WTC11 (cell line): ENCODE measurements at places on chromosomes 7 and 10.
A peak's percentile ranks its signal among the peaks of the same experiment; 100 is the strongest.

- H3K36me3 ChIP-seq: no peaks in the 10 kb centered on the region
- no peak for DNase-seq
- no peak overlapping the region for H3K27ac ChIP-seq
- no peak overlapping the region for H3K4me3 ChIP-seq
These were observed 26.2 kb downstream of the PAPOLB start for GRCh38 chr7:4835398-4836205.

DNA sequence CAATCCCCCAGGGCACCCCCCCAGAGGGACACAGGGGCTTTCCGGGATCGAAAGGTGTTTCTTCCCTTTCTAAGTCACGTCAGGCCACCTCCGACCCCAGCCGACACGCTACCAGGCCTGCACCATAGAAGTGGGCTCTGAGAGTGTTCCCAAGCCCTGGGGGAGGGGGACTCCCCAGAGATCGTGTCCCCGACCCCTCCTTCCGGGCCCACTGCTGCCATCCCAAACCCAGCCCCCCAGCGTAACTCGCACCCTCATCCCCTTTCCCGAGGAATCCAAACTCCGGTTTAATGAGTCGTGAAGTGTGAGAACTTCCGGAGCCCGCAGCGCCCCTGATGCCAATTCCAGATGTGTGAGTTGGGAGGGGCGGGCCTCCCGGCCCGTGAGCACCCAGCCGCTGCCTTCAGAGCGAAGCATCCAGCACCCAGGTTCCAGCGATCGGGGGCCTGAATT lies 11.3 kb downstream of the UNCX start:
- H3K27ac ChIP-seq: no peak overlapping the region
- no peak for DNase-seq
- 0 out of 2 replicates have a peak, but pooled peaks cover 3% of the 10 kb centered on the region for H3K36me3 ChIP-seq
- peaks cover 38% of the 10 kb centered on the region for H3K4me1 ChIP-seq
- no peak overlapping the region; the same call in 1 of the 2 replicates for H3K4me3 ChIP-seq

DNA sequence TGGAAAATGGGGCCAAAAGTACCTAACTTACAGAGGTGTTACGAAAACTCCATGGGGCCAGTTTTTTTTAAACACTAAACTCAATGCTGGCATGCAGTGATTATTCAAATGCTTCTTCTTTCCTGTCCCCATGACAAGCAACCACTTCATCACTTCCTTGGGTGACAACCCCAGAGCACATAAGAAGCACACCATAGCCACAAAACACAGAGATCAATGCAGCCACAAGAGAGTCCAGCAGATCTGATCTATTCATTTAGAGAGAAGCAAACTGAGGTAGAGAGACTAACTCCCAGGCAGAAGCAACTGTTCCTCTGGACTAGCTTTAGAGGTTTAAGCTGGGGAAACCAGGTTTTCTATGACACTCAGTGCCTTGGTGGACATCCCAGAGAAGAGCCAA lies 180.0 kb downstream of the GRID1 start:
- no peak overlapping the region for H3K27ac ChIP-seq
- no peak overlapping the region for H3K4me3 ChIP-seq
- H3K27me3 ChIP-seq: no peaks in the 10 kb centered on the region
- H3K4me1 ChIP-seq: no peaks in the 10 kb centered on the region

GRCh38 chr7:151187409-151188251 lies 580 bp upstream of the ASB10 start:
- no peaks in the 10 kb centered on the region for H3K36me3 ChIP-seq
- H3K4me1 ChIP-seq: no peaks in the 10 kb centered on the region
- H3K27ac ChIP-seq: no peak overlapping the region
- DNase-seq: no peak
- H3K4me3 ChIP-seq: no peak overlapping the region
- H3K27me3 ChIP-seq: no peaks in the 10 kb centered on the region; the same call in 1 of the 2 replicates

GRCh38 chr7:41867639-41868280 lies 164.9 kb upstream of the INHBA start:
- H3K36me3 ChIP-seq: peaks cover 21% of the 10 kb centered on the region
- H3K27me3 ChIP-seq: no peaks in the 10 kb centered on the region; the same call in 1 of the 2 replicates
- H3K27ac ChIP-seq: no peak overlapping the region

DNA sequence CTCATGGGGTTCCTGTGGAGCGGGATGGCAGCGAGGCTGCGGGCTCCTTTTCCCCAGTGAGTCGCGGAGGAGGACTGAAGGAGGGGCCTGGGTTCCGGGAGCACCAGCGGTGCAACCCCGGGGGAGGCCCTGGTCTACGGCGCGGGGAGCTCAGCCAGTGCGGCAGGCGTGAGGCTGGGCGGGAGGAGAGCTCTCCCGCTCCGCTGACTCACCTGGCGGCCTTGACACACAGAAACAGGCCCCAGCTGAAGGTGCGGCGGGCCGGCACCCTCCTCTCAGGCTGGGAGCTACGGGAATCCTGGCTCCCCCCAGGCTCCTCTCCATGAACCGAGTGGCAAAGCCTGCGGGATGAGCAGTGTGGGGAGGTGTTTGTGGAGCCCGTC lies 6.8 kb upstream of the NOM1 start:
- H3K36me3 ChIP-seq: peaks cover 9% of the 10 kb centered on the region
- H3K27ac ChIP-seq: no peak overlapping the region
- peaks cover 21% of the 10 kb centered on the region for H3K27me3 ChIP-seq

GRCh38 chr7:111076205-111076604 lies 14.7 kb upstream of the LRRN3 start:
- DNase-seq: no peak
- no peaks in the 10 kb centered on the region for H3K36me3 ChIP-seq
- H3K27me3 ChIP-seq: no peaks in the 10 kb centered on the region
- H3K4me1 ChIP-seq: peaks cover 40% of the 10 kb centered on the region
- H3K27ac ChIP-seq: no peak overlapping the region

DNA sequence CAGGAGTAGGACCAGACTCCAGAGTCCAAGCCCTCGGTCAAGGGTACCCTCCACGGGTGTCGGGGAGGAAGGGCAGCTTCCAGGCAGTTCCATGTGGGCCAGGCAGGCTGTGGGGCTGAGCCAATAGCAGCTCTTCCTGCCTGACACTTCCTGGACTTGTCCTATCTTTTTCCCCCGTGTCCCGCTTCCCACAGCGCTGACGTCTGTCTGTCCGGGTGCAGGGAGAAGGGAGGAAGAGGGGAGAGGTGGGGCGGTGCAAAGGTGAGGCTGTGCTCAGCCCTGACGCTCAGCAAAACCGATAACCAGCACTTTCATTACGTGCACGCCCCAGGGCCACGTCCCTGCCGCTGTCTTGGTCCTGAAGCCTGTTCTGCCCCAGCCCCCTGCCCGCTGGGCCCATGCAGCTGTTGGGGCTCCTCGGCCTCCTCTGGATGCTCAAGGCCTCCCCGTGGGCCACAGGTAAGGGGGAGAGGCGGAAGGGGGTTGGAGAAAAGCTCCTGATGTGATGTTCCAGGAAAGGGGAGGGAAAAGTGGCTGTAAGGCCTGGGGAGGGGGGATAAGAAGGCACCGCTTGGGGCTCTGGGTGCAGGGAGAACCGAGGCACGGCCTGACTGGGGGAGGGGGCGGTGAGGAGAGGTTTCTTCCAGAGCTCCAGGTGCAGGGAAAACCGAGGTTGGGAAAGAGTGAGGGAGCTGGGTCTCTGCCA lies at the start of gene MUC3A:
MUC3A (plus strand) TSS at position 308 of the 706 bp plus-strand sequence; CDS start at position 399, 91 bp downstream.
- peak; percentile 46 for DNase-seq
- H3K27ac ChIP-seq: no peak within 1 kb of the TSS
- H3K36me3 ChIP-seq: peaks cover 5% of the 10 kb centered on the region
- H3K4me3 ChIP-seq: peak within 1 kb of the TSS; percentile 18; the same call in 1 of the 2 replicates
- no peaks in the 10 kb centered on the region; the same call in 1 of the 2 replicates for H3K27me3 ChIP-seq

GRCh38 chr10:44384601-44385025 lies 284 bp downstream of the CXCL12 start:
- no peak overlapping the region for H3K27ac ChIP-seq
- peak overlapping the region; percentile 82 for H3K4me3 ChIP-seq
- peaks cover 25% of the 10 kb centered on the region for H3K27me3 ChIP-seq
- peak; percentile 47 for DNase-seq
- peaks cover 46% of the 10 kb centered on the region for H3K4me1 ChIP-seq

DNA sequence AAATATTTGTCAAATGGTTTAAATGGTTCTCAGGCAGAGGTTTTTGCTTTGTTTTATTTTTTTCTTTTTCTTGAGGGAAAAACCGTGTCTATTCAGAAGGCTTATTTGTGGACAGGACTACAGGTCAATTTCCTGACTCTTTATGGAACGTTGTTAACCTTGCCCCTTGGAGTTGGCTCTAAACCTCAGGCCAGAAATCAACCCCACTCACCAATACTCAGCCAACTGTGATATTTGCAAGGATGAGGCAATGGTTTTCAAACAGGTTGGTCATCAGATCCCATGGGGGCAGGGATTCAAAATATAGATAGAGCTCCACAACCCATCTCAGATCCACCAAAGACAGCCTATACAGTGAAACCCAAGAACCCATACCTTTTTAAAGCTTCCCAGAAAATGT lies 10.2 kb downstream of the PDLIM1 start:
- no peaks in the 10 kb centered on the region for H3K36me3 ChIP-seq
- no peak for DNase-seq
- H3K4me3 ChIP-seq: no peak overlapping the region
- peak overlapping the region; percentile 39 for H3K27ac ChIP-seq
- H3K27me3 ChIP-seq: no peaks in the 10 kb centered on the region
- peaks cover 71% of the 10 kb centered on the region for H3K4me1 ChIP-seq

- DNase-seq: no peak
- H3K4me1 ChIP-seq: peaks cover 3% of the 10 kb centered on the region; the same call in 1 of the 2 replicates
- no peak overlapping the region for H3K27ac ChIP-seq
- no peak overlapping the region for H3K4me3 ChIP-seq
These were observed 59.8 kb upstream of the ZNRF2 start for GRCh38 chr7:30224511-30225062.

- H3K27ac ChIP-seq: no peak overlapping the region
- no peaks in the 10 kb centered on the region for H3K27me3 ChIP-seq
- no peak overlapping the region for H3K4me3 ChIP-seq
- peaks cover 8% of the 10 kb centered on the region; the same call in 1 of the 2 replicates for H3K4me1 ChIP-seq
- no peaks in the 10 kb centered on the region for H3K36me3 ChIP-seq
These were observed 268.7 kb downstream of the SEMA3A start for GRCh38 chr7:83925860-83926259.

DNA sequence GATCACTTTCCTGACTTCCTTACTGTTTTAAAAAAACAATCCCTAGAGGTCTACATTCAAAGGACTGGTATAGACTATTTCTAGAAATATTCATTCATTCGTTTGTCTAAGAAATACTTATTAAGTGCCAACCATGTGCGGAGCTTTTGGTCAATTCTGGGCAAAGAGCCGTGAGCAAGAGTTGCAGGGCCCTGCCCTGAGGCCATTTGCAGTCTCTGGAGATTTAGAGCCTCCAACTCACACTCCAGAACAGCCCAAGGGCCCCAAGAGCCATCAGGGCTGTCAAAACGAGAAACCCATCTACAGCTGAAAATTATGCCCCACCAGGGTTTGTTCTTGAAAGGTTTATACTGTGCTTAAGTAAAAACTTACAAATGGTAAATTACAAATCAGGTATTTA lies 16.2 kb downstream of the WDR91 start:
- no peak overlapping the region for H3K27ac ChIP-seq
- H3K36me3 ChIP-seq: peaks cover 28% of the 10 kb centered on the region
- no peak for DNase-seq
- H3K4me1 ChIP-seq: peaks cover 8% of the 10 kb centered on the region
- H3K4me3 ChIP-seq: no peak overlapping the region

GRCh38 chr7:69184339-69184738 lies 413.9 kb upstream of the AUTS2 start:
- H3K4me3 ChIP-seq: no peak overlapping the region
- H3K4me1 ChIP-seq: no peaks in the 10 kb centered on the region
- no peak for DNase-seq
- H3K27me3 ChIP-seq: peaks cover 9% of the 10 kb centered on the region
- no peaks in the 10 kb centered on the region; the same call in 1 of the 2 replicates for H3K36me3 ChIP-seq
- no peak overlapping the region for H3K27ac ChIP-seq

GRCh38 chr7:105713488-105714465 lies 132.5 kb upstream of the EFCAB10 start:
- peaks cover 10% of the 10 kb centered on the region for H3K4me1 ChIP-seq
- H3K4me3 ChIP-seq: no peak overlapping the region
- DNase-seq: no peak
- peaks cover 23% of the 10 kb centered on the region for H3K27me3 ChIP-seq
- H3K36me3 ChIP-seq: peaks cover 54% of the 10 kb centered on the region
- no peak overlapping the region for H3K27ac ChIP-seq
